Skeletal muscle cell (primary cell): ENCODE measurements at places on chromosomes 7 and 10.

- DNase-seq, result no peak
Observed at GRCh38 chr7:50608196-50608906, 43.1 kb upstream of the DDC start.

- DNase-seq, result no peak
Observed at GRCh38 chr10:80596391-80597257, 58.9 kb downstream of the SH2D4B start.

- no peak for DNase-seq
Observed at GRCh38 chr7:69430384-69431021, 167.8 kb upstream of the AUTS2 start.

DNA sequence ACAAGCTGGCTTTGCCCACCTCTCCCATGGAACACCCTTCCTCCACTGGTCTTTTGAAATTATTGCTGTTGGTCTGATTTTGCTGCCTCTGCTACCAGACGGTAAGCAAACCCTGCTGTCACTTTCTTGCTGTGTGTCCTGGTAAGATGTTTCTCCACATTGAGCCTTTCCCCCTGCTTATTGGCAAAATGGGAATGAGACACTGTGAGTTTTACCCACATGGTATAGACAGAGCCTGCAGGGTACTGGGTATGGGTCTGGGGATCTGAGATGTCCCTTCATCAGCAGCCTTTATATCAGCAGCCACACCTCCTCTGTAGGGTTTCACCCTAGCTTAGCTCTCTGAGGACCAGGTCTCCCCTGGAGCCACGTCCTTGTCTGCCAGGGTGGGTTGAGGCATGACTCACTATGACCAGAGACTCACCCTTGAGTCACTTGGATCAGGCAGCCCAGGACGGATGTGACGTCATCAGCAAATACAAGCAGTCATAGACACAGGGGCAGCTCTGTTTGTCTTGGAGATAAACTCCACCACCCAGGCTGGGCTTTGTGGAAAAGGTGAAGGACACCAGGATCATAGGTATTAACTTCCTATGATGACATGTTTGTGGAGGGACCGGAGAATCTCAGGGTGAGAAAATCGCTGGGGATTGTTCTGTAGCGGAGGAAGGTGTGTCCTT is 17.9 kb upstream of the BAIAP2L1 start:
- peak; percentile 83 for DNase-seq

DNA sequence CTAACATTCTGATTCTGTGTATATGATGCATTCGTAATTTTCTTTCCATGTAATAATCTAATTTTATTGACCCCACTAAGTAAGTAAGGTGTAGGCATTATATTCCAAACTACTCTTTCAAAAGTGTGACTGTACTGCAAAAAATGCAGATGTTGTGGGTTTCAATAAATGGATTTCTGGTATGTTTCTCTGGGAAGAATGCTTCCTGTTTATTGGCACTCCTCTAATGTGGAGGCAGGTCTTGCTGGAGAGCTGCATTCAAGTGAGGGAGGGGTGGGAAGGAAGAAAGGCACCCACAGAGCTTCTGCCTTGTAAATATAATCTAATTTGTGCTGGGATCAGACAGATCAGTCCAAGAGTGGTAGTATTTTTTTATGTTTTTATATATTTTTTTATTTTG is 23.9 kb downstream of the ST7 start:
- DNase-seq, result no peak

DNA sequence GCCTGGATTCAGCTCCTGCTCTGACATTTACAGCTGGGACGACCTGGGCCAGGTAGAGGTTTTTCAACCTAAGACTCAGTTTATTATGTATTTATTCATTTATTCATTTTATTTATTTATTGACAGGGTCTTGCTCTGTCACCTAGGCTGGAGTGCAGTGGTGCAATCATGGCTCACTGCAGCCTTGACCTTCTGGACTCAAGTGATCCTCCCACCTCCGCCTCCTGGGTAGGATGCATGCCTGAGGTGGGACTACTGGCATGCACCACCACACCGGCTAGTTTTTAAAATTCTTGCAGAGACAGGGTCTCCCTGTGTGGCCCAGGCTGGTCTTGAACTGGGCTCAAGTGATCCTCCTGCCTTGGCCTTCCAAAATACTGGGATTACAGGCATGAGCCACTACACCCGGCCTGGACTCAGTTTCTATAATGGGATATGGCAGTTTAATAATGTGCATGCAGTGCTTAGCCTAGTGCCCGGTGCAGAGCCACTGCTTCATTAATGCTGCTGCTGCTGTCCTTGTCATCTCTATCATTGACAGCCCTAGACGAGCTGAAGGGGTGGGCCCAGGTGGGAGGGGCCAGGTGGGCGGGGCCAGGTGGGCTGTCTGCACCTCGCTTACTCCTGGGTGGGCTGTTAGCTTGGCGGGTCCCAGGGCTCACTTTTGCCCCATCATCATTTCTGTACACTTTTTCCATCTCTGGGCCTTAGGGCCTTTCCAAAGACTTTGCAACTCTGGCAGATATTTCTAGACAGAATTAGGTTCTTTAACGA is 92.6 kb downstream of the LHPP start:
- no peak for DNase-seq

DNA sequence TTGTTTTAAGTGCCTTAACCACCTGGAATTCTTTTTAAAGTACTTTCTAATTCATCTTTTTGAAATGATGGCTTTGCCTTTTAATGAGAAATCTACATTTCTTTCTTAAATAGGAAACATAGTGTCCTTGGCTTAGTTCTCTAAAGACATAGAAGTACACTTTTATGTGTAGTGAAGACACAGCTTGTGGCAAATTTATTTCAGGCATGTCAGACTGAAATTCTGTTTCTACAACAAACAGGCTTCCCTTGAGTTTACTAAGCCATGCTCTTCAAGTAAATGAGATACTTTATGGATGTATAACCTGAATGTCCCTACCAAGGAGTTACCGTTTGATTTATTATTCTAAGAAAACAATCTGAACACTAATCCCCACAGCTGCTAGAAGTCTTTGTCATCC is 136.9 kb upstream of the MAGI2 start:
- DNase-seq, result no peak

DNA sequence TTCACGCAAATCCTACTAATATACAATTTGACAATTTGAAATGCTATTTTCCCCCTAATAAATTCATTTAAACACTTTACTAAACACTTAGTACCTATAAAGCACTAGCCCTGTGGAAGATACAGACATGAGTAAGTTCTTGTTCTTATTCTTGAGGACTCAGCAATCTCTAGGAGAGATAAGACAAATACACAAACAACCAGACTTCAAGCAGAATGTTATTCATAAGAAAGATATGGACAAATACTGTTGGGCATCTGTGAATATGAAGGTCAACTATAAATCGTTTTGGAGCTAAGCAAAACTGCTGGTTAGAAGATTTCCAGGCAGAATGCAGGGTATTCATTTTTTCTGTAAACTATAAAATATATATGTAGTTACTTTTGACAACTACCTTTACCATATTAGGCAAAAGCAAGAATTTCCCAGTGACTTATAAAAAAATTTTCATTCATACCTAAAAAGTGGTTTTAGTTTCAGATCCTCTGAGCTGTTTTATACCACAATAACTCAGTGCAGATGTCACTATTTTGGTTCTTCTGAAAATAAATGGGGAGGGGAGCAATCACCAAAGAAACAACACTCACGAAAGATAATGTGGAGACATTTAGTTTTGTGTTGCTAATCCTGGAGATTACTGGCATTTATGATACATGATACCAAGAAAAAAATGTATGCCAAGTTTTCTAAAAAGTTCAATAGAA is 3.8 kb downstream of the VPS41 start:
- DNase-seq, result no peak

DNA sequence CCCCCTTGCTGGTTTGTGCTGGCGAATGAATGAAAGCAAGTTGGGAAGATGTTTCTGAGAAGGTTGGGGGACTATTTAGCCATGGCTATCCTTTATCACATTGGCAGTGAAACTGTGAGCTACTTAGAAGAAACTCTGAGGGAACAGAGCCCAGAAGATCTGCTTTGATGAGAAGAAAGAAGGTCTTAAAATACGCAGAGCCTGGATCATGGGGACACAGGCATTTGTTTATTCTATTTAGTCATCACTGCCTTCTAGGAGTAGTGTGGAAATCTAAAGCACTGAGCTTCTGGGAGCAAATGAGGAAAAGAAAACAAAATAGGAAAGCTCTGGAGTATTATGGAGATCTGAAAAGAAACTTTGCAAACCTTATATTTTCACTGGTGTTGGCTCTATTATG is 28.5 kb downstream of the CPED1 start:
- DNase-seq, result peak; percentile 77

- DNase-seq, result no peak
Observed at GRCh38 chr10:16923726-16924125, 106.5 kb upstream of the RSU1 start.

DNA sequence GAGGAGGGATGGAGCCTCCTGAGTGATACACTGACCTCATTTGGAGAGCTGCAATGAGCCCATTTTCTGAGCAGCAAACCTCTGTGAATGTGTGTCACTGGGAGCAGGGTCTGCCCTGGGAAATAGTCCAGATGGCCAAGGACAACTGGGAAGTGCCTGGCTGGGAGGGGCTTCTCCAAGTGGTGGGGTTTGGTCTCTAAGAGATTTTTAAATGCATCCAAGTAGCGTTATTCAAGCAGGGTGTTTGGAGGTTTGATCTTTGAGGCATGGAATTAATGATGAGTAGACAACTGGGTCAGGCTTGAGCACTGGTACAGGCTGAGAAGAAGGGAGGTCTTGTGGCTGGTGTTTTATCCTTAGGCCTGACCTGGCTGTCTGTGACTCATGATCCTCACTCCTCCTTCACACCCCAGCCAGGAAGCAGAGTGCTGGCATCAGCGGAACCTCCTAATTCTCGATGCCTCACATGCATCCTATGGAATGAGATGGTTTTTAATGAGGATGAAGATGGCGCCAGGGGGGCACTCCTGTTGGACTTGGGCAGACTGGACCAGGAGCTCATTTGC is 3.3 kb downstream of the GOLGA7B start:
- DNase-seq, result no peak

DNA sequence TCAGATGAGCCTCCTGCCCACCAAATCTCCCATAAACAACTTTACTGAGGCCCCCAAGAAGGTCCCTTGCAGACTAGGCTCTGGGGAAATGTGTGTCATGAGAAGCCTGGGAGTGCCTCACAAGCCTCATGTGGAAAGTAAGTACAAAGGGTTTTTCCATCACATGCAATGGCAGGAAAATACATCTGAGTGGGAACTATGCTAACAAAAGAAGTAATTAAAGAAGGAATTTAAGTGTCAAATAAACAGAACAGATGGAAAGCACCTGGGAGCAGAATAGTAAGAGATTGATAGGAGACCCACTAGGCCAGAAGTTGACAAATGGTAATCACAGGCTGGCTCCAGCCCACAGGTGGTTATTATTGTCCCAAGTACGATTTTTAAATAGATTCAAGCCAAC is 20.5 kb downstream of the GSAP start:
- no peak for DNase-seq
